Stimulated activated CD8-positive, alpha-beta memory T cell treated with anti-CD3 and anti-CD28 coated beads, Interleukin-4, amount 100 ng/mL, for 1 hour (primary cell): ENCODE measurements at places on chromosomes 4 and X.

GRCh38 chr4:90951037-90951436 is 823.8 kb downstream of the CCSER1 start:
- DNase-seq, result no peak

- DNase-seq, result no peak
These were observed 34.0 kb downstream of the ETDB start for GRCh38 chrX:135086197-135086854.

DNA sequence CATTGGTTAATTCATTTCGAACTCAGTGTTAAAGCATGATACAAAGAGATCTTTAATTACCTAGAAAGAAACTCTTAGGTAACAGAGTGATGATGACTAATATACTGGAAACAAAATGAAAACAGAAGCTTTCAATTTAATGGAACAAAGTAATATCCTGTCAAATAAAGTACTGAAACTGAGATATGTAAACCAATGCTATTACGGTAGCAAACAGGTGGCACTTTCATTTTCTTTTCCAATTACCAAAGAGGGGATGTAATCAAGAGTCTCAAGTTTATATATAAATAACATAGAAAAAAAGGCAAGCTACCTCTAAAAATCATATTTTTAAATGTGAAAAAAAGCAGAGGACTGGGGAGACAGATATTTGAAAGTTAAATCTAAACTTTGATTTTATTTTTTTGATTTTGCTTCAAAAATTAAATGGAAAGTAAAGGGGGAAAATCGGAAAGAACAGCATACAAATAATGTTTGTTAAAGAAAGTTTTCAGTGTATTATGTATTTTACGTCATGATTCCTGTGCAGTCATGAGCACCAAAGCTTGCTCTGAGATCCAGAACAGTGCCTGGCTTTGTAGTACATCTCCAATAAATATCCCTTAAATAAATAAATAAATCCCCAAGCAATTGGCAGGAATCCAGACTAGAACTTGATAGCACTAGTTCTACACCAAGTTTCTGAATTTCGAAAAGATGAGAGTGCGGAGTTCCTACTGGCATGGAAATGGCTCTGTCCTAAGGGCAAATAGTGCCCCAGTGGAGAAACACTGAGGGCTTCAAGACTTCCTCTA is 25.0 kb upstream of the RAPGEF2 start:
- no peak for DNase-seq

GRCh38 chr4:7244331-7244665 is 52.0 kb downstream of the SORCS2 start:
- DNase-seq, result no peak

- no peak for DNase-seq
These were observed 62.9 kb downstream of the FGF13 start for GRCh38 chrX:138648568-138648967.

- DNase-seq, result no peak
These were observed 442 bp upstream of the MCUB start for GRCh38 chr4:109559625-109559982.

- DNase-seq, result no peak
These were observed 14.4 kb upstream of the CC2D2A start for GRCh38 chr4:15455290-15455689.

DNA sequence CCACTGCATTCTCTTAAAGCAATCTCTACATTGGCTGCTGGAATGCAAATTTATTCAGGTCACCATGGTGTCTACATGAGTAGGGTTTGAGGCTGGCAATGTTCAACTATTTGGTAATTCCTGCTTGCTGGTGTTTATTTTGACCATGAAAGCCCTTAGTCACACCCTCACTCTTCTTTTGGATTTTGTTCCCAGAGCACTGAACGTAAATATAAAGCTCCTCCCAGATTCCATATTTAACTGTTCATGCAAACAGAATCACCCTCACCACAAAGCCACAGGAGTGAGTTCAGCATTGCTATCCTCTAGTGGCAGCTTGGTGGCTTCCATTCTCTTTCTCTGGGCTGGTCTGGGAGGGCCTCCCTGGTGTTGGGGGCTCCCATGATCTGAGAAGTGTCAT is 82.8 kb downstream of the LNX1 start:
- no peak for DNase-seq

- no peak for DNase-seq
These were observed 10.5 kb upstream of the TLR3 start for GRCh38 chr4:186058253-186058979.

- DNase-seq, result no peak
These were observed 56.0 kb downstream of the GLUD2 start for GRCh38 chrX:121103381-121103780.

GRCh38 chr4:139734201-139734874 is 68.7 kb downstream of the MGST2 start:
- DNase-seq, result no peak

DNA sequence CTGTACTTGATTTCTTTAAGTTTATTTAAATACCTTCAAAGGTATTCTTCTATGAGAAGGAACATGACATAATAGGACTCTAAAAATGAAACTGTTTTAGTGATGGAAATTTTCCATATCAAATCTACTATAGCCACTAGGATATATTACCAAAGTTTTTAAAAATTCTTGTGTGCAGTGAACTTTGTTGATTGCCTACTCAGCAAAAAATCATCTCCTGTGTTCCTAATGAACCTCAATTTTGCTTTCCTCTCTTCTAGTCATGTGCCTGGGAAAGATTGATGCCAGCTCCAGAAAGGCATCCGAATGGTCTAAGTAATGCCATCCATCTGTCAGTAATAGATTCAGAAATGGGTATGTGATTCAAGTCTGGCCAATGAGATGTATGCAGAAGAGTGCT is 111.1 kb downstream of the ANXA3 start:
- no peak for DNase-seq

DNA sequence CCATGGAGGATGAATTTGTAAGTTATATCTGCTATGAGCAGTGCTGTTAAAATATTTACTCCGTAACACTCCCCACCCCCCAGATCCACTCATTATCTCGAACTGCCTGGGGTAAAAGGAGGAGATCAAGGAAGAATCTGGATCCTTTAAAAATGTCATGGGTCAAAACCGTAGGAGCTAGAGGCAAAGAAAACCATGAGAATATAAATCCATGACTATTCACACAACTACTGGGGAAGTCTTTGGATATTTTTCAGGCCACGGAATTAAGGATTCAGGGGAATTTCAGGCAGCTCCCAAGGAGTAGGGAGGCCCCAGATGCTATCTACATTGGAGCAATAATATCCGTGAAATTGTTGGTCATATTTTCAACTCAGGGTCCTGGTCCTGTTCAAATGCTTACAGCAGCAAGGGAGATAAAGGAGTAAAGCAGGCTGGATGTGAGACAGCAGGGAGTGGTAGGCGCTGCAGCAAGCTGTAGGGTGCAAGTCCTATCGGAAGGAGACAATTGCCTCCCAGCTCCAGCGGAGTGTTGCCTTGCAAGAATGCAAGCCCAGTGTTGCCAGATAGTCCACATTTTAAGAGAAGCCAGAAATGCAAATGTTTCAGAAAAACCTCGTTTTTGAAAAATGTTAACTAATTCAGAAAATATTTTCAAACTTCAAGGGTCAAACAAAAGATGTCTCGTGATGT is 116.2 kb upstream of the KIT start:
- DNase-seq, result no peak

- no peak for DNase-seq
These were observed 55.1 kb downstream of the GPR82 start for GRCh38 chrX:41779030-41779564.

DNA sequence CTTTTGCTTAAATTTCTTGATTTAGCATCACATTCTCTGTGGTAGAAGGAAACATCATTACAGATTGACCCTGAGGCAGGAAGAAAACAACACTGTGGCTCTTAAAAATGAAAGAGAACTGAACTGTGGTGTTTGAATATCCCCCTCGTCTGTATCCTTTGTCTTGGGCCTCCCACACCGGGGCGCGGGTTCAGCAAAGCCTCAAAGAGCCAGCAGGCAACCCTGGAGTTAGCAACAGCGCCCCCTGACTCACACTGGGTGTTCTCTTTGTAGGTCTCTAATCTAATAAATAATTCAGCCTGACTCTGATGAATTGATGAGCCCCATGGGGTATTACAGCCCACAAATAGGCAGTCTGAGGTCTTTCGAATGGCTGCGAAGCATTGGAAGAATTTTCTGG is 46.1 kb upstream of the CTSO start:
- DNase-seq, result no peak
